Lower lobe of right lung (tissue), 2 donors: ENCODE measurements at places on chromosomes 11 and 22. TPM values are rescaled to one million over a fixed set of nuclear protein-coding genes. Genes with fewer than 3 reads are reported as not detected.
A peak's percentile ranks its signal among the peaks of the same experiment; 100 is the strongest.

The DNAJB13 gene
- total RNA-seq: 7.5 TPM

DNA sequence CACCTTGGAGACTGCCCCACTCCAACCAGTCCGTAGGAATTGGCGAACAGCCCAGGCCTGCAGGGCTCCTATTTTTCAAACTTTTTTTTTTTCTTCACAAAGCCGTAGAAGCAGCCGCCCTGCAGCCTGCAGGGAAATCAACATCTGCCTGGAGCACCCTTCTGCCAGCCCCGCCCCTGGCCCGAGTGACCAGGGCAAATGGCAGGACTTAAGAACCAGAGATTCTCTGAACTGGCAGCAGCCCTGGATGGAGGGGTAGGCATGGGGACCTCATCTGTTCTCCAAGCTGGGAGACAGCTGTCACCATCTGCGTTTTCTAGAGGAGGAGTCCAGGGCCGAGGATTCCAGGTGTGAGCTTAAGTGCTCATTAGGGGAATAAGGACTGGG is 5.6 kb downstream of the SCN2B start:
- no peaks in the 10 kb centered on the region for H3K36me3 ChIP-seq
- no peak for DNase-seq
- H3K27me3 ChIP-seq: no peaks in the 10 kb centered on the region
- no peak overlapping the region for H3K27ac ChIP-seq

DNA sequence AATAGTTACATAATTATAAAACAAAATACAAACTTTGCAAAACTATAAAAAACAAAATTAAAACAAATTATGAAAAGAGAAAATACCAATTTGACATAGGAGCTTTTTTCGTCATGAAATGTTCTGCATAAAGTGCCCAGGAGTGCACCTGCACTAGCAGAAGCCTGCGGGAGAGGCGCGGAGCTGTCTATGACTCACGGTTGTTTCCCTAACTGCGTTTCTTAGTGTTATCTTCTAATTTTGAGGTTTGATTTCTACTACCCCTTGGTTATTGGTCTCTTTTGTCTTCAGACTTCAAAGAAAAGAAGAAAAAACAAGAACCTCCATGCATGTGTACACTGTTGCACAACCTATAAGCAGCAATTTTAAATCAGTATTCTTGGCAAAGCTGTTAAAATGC is 740.9 kb upstream of the LRRC4C start:
- H3K36me3 ChIP-seq: no peaks in the 10 kb centered on the region
- DNase-seq: no peak
- no peak overlapping the region for H3K27ac ChIP-seq

DNA sequence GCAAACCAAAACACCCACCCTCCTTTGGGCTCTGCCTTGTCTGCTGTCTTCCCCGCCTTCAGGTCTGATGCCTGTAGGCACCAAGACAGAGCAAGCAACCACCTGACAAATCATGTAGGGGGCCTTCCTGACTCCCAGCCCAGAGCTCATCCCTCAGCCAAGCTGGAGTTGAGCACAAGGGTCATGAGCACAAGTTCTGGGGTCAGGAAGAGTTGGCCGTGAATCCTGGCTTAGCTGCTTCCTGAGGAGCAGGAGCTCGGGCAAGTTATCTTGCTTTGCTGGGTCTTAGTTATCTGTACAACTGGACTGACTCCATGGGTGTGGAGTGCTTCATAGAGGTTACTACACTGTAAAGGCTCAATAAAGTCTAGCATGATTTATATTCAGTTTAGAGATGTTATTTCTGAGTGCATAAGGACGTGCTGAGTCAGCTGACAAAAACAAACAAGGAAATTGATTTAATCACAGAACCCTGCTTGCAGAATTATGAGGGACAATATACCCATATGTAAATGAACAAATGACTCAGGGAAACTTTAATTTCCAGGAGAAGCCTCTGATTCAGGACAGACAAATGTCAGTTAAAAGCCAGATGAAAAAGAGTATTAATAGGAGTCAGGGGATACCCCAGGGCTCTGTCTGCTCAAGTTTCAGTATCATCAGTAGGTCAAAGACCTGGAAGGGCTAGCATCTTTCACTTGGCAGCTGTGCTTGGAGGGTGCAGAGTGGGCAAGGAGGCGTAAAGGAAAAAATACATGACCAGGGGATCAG is 15.0 kb upstream of the APOA1 start:
- no peak overlapping the region for H3K4me3 ChIP-seq
- peaks cover 35% of the 10 kb centered on the region for H3K4me1 ChIP-seq
- DNase-seq: no peak
- no peaks in the 10 kb centered on the region for H3K27me3 ChIP-seq
- peaks cover 35% of the 10 kb centered on the region for H3K36me3 ChIP-seq
- peak overlapping the region; percentile 19 for H3K27ac ChIP-seq

- peaks cover 6% of the 10 kb centered on the region for H3K4me1 ChIP-seq
- DNase-seq: no peak
- H3K27me3 ChIP-seq: peaks cover 45% of the 10 kb centered on the region
- H3K4me3 ChIP-seq: no peak overlapping the region
Measured at GRCh38 chr11:131372234-131372962, 2.0 kb downstream of the NTM start.

- no peak for DNase-seq
- no peaks in the 10 kb centered on the region for H3K27me3 ChIP-seq
- H3K4me1 ChIP-seq: no peaks in the 10 kb centered on the region
Measured at GRCh38 chr11:85539029-85539689, 88.0 kb downstream of the DLG2 start.

The PRG3 gene
- not detected for total RNA-seq

GRCh38 chr11:28730336-28730735 is 622.1 kb downstream of the METTL15 start:
- DNase-seq: no peak
- no peak overlapping the region for H3K4me3 ChIP-seq
- no peaks in the 10 kb centered on the region for H3K4me1 ChIP-seq
- no peak overlapping the region for H3K27ac ChIP-seq

The OR52N4 gene
- total RNA-seq: not detected

The AMPD3 gene
- 9.8 TPM for total RNA-seq

The TMEM121B gene
- total RNA-seq: 0.97 TPM

DNA sequence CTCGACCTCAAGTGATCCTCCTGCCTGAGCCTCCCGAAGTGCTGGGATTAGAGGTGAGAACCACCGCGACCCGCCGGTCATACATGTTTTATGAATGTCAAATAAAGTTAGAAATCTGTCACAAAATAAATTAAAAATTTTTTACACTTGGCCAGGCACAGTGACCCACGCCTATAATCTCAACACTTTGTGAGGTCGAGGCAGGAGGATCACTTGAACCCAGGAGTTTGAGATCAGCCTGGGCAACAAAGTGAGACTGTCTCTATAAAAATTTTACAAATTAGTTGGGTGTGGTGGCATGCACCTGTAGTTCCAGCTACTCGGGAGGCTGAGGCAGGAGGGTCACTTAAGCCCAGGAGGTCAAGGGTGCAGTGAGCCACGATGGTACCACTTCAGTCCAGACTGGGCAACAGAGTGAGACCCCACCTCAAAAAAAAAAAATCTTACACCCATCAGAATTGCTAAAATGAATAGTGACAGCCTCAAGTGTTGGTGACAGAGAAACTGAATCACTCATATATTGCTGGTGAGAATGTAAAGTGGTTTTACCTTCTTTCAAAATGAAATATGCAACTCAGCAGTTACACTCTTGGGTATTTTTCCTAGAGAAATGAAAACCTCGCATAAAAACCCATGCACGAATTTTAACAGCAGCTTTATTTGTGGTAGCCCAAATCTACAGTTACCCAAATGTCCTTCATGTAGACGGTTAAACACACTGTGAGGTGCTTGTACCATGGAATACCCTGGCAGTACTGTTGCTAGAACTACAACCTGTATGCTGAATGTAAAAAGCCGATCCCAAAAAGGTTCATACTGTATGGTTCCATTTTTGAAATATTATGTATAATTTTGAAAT is 55.4 kb downstream of the MED15 start:
- no peak overlapping the region for H3K4me3 ChIP-seq
- no peak overlapping the region for H3K27ac ChIP-seq
- H3K36me3 ChIP-seq: peaks cover 83% of the 10 kb centered on the region
- DNase-seq: no peak
- peaks cover 36% of the 10 kb centered on the region for H3K4me1 ChIP-seq
- H3K27me3 ChIP-seq: no peaks in the 10 kb centered on the region

- no peak for DNase-seq
- H3K27ac ChIP-seq: no peak overlapping the region
- H3K27me3 ChIP-seq: no peaks in the 10 kb centered on the region
Measured at GRCh38 chr11:36417154-36417553, 92.9 kb downstream of the TRAF6 start.

- no peak overlapping the region for H3K27ac ChIP-seq
- no peaks in the 10 kb centered on the region for H3K27me3 ChIP-seq
- DNase-seq: no peak
Measured at GRCh38 chr11:27619039-27619574, 81.1 kb downstream of the BDNF start.

GRCh38 chr11:76249195-76249741 is 43.0 kb upstream of the WNT11 start:
- H3K27ac ChIP-seq: no peak overlapping the region
- no peaks in the 10 kb centered on the region for H3K4me1 ChIP-seq
- no peak for DNase-seq
- no peak overlapping the region for H3K4me3 ChIP-seq
- no peaks in the 10 kb centered on the region for H3K27me3 ChIP-seq

DNA sequence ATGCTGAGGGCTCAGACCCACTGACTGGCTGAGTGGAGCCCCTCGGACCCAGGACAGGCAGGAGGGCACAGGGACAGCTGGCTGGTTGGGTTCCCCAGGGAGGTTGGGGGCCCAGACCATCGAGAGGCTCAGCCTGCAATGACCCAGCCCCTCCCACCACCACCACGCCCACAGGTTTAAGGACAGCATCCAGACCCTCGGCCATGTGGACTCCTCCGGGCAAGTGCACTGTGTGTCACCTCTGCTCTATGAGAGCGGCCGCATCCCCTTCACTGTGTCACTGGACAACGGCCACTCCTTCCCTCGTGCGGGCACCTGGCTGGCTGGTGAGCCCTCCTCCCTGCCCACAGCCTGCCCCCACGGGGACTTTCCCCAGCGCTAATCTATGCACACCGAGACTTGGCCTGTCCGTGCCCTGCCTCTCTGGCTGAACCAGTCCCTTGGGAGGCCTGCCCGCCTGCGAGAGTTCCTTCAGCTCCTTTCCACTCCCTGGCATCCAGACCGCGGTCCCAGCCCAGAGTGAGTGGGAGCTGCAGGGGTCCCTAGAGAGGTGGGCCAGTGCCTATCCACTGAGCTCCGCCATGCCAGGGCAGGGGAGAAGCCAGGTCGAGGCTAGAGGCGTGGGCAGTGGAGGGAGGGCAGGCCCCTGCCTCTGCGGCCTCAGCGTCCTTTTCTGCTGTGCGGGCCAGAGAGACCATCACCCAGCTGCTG is 2.2 kb downstream of the SUSD2 start:
- peak overlapping the region; percentile 23 for H3K4me3 ChIP-seq
- DNase-seq: peak; percentile 62
- peaks cover 19% of the 10 kb centered on the region for H3K4me1 ChIP-seq
- no peaks in the 10 kb centered on the region for H3K27me3 ChIP-seq
- H3K27ac ChIP-seq: no peak overlapping the region
- H3K36me3 ChIP-seq: peaks cover 39% of the 10 kb centered on the region

- H3K4me3 ChIP-seq: no peak overlapping the region
- no peak for DNase-seq
- H3K36me3 ChIP-seq: peaks cover 25% of the 10 kb centered on the region
- no peaks in the 10 kb centered on the region for H3K4me1 ChIP-seq
- H3K27ac ChIP-seq: no peak overlapping the region
- no peaks in the 10 kb centered on the region for H3K27me3 ChIP-seq
Measured at GRCh38 chr11:44139565-44140330, 44.3 kb downstream of the EXT2 start.

DNA sequence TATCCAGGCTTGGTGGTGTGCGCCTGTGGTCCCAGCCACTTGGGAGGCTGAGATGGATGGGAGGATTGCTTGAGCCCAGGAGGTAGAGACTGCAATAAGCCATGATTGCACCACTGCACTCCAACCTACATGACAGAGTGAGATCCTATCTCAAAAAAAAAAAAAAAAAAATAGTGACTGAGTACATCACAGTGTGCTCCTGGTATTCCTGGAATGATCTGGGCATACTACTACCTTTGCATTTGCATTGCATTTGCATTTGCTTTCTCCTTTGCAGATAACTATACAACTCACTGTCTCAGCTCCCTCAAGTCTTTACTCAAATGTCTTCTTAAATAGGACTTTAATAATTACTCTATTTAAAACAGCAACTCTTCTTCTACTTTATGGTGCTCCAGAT is 51.8 kb downstream of the DLG2 start:
- H3K4me3 ChIP-seq: no peak overlapping the region
- H3K27me3 ChIP-seq: no peaks in the 10 kb centered on the region
- H3K4me1 ChIP-seq: no peaks in the 10 kb centered on the region
- H3K36me3 ChIP-seq: no peaks in the 10 kb centered on the region
- no peak overlapping the region for H3K27ac ChIP-seq
- DNase-seq: no peak

- H3K4me3 ChIP-seq: no peak overlapping the region
- no peak for DNase-seq
- H3K27ac ChIP-seq: no peak overlapping the region
- no peaks in the 10 kb centered on the region for H3K4me1 ChIP-seq
- no peaks in the 10 kb centered on the region for H3K36me3 ChIP-seq
- H3K27me3 ChIP-seq: no peaks in the 10 kb centered on the region
Measured at GRCh38 chr11:119572481-119573424, 149.8 kb upstream of the THY1 start.

The APBB1 gene
- total RNA-seq: 37.2 TPM

DNA sequence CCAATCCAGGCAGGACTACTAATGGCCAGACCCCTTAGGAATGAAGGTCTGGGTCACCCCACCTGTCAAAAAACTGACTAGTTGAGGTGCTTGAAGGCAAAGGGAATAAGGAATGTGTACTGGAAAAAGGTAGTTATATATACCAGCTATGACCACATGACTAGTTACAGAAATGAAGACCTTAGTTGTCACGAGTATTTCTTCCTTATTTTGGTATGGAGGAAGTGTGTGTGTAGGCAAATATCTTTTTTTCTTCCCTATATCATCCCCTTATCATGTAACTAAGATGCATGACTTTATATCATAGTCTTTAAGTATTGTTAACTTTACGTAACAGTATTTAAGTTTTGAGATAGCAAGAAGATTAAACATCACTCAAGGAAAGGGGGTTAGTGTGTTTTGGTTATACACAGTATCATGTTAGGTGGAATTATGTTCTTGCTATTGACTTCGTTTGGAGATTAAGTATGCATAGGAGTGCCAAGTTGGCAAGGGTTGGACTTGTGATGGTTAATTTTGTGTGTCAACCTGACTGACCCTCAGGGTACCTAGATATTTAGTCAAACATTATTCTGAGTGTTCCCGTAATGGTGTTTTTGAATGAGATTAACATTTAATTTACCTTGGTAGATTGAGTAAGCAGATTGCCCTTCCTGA is 38.2 kb upstream of the NARS2 start:
- H3K27ac ChIP-seq: no peak overlapping the region
- H3K36me3 ChIP-seq: no peaks in the 10 kb centered on the region
- DNase-seq: no peak
- no peaks in the 10 kb centered on the region for H3K27me3 ChIP-seq

The APOBEC3A gene
- total RNA-seq: 14.2 TPM

The IFT27 gene
- total RNA-seq: 30.2 TPM

GRCh38 chr22:48837341-48837935 is 990.2 kb downstream of the BRD1 start:
- DNase-seq: no peak
- peaks cover 14% of the 10 kb centered on the region for H3K27me3 ChIP-seq
- H3K36me3 ChIP-seq: no peaks in the 10 kb centered on the region
- H3K27ac ChIP-seq: no peak overlapping the region
- H3K4me1 ChIP-seq: no peaks in the 10 kb centered on the region

GRCh38 chr11:75069473-75069872 is 27.2 kb downstream of the OR2AT4 start:
- DNase-seq: no peak
- no peaks in the 10 kb centered on the region for H3K36me3 ChIP-seq

GRCh38 chr22:25404928-25405816 is 159.3 kb upstream of the GRK3 start:
- H3K36me3 ChIP-seq: no peaks in the 10 kb centered on the region
- peak overlapping the region; percentile 90 for H3K27ac ChIP-seq
- no peaks in the 10 kb centered on the region for H3K27me3 ChIP-seq
- H3K4me1 ChIP-seq: peaks cover 49% of the 10 kb centered on the region
- peak; percentile 90 for DNase-seq
